Chondrocyte (in vitro differentiated cells): ENCODE measurements at places on chromosomes 3 and 15. TPM values are rescaled to one million over a fixed set of nuclear protein-coding genes. Genes with fewer than 3 reads are reported as not detected.
A peak's percentile ranks its signal among the peaks of the same experiment; 100 is the strongest.

The ATP10A gene
- total RNA-seq = 160 to 190 TPM (median 163 TPM) in 3 replicates

The CSTA gene
- total RNA-seq = not detected in 3 replicates

The KNG1 gene
- total RNA-seq = not detected in 3 replicates

The RYR3 gene
- 0.07 to 0.21 TPM (median 0.12 TPM) in 3 replicates for total RNA-seq

The ZDHHC23 gene
- 0.31 to 0.95 TPM (median 0.37 TPM) in 3 replicates for total RNA-seq

The GPR160 gene
- total RNA-seq = 0.37 to 0.60 TPM (median 0.49 TPM) in 3 replicates

The CDCP1 gene
- total RNA-seq = 0.15 to 0.48 TPM (median 0.18 TPM) in 3 replicates

- peak; percentile 71 for DNase-seq
Measured at GRCh38 chr3:175346573-175347356, 487.6 kb downstream of the NAALADL2 start.

DNA sequence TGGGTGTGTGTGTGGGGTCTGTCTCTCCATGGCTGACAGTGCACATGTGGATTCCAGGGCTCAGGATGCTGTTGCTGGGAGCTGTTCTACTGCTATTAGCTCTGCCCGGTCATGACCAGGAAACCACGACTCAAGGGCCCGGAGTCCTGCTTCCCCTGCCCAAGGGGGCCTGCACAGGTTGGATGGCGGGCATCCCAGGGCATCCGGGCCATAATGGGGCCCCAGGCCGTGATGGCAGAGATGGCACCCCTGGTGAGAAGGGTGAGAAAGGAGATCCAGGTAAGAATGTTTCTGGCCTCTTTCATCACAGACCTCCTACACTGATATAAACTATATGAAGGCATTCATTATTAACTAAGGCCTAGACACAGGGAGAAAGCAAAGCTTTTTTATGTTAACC, 10.5 kb downstream of the ADIPOQ start:
- DNase-seq = no peak

DNA sequence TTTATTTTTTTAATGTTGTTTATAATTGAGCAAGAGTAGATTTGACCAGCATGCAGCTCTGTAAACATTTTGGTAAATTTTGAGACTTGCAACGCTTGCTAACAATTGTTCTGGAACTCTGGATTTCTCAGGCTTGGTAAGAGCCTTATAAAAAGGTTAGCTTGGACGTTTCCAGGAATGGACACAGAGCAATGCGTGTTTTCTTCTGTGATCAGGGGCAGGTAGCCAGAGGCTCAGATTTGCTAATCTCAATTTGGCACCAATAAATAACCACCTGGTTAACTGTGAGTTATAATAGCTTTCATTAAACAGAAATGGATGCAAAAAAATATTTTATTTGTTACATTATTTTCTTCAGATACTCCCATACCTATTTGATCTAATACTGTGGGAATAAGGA, 39.8 kb downstream of the CADM2 start:
- no peak for DNase-seq

GRCh38 chr3:171712171-171712938, 97.9 kb downstream of the PLD1 start:
- DNase-seq = no peak

GRCh38 chr3:21722301-21722700, 28.7 kb downstream of the ZNF385D start:
- no peak for DNase-seq

GRCh38 chr15:59825901-59826300, 136.8 kb upstream of the BNIP2 start:
- DNase-seq = no peak

DNA sequence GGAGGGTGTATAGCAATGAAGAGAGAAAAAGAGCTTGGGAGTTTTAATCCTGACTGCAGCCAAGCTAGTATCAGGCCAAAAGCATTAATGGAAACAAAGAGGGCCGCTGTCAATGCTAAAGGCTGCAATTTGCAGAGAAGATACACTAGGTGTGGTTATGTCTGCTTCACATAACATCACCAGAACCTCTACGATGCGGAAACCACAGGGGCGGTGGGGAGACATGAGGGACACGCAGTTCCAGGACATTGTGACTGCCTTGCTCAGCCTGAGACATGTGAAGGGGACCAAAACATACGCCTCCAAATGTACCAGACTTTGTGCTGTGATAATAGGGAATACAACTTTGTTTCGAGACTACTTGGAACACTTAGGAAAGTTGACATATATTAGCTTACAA, 88.4 kb downstream of the APBA2 start:
- DNase-seq = no peak

- no peak for DNase-seq
Measured at GRCh38 chr15:87347806-87348515, 908.6 kb downstream of the NTRK3 start.

DNA sequence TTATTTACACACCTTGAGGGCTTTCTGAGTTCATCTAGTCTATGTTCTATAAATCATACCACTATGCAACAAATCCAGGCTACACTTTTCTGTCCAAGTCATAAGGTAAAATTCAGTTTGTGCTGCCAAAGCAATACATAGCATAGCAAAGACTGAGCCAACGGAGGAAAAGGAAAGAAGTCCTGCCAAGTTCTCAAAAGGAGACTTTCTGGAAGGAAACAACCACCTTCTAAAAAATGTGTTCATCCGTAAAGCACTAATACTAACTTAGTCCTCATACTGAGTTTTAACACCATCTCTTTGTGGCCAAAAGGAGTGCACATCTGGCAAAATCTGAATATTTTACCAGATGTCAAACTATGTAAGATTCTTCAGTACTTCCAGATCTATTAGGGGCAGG, 620.2 kb downstream of the RBMS3 start:
- no peak for DNase-seq

DNA sequence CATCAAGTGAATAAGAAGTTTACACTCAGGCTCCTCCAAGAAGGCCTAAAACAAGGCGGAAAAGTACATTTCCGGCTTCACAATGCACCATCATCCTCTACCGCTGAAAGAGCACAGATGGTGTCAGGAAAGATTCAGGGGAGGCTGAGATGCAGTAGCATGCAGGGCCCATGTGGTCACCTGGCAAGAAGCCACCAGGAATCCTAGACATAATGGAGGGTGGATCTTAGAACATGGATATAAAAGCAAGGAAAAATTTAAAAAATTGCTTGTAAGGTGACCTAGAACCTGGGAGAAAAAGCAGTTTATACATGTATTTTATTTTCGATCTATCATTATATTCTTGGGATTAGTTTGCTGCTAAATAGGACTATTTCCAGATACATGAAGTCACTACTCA, 21.9 kb upstream of the OTOL1 start:
- no peak for DNase-seq

GRCh38 chr3:71763426-71763825, 9.8 kb downstream of the GPR27 start:
- no peak for DNase-seq

DNA sequence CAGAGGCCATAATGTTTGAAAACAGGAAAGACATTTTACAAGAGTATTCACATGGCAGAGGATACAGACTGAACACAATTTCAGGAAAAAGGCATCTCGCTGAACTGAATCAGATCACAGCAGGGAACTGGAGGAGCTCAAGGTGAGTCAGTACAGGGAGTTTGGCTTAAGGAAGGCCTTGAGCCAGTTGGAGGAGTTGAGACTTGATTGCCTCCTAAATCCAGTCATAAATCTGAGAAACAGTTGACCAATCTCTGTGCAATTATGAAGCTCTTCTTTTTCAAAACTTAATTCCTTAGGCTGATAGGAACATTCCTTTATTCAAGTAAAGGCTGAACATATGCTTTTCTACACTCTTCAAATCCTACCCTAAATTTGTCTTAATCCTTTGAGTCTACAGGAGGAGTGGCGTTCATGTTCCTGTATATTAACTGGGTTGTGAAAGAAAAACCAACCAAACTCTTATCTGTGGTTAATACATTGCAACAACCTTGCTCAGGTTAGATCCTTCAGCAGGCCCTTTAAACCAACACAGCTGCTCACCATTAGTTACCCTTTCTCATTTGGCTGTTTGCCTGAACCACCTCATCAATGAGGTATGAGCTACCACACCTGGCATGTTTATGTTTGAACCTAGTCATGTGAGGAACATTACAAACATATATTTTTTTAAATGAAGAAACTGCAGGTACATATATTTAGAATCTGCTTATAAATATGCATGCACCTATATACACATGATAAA, 404.1 kb upstream of the ATP11B start:
- no peak for DNase-seq

DNA sequence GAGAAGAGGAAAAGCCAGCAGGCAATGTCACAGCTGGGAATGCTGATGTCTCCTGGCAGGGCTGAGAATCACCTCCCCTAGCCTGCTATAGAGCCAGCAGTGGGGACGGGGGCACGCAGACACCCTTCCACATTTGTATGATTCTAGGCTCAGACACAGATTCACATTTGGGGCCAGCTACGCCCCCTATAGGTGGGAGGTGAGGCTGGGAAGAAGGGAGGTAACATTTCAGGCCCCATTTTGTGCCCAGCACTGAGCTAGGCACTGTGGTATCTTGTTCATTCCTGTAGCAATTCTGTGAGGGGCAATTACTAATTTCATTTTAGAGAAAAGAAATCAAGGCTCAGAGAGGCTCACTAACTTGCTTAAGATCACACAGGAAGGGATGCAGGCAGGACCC, 15.9 kb upstream of the ACAD9 start:
- DNase-seq = peak; percentile 1

DNA sequence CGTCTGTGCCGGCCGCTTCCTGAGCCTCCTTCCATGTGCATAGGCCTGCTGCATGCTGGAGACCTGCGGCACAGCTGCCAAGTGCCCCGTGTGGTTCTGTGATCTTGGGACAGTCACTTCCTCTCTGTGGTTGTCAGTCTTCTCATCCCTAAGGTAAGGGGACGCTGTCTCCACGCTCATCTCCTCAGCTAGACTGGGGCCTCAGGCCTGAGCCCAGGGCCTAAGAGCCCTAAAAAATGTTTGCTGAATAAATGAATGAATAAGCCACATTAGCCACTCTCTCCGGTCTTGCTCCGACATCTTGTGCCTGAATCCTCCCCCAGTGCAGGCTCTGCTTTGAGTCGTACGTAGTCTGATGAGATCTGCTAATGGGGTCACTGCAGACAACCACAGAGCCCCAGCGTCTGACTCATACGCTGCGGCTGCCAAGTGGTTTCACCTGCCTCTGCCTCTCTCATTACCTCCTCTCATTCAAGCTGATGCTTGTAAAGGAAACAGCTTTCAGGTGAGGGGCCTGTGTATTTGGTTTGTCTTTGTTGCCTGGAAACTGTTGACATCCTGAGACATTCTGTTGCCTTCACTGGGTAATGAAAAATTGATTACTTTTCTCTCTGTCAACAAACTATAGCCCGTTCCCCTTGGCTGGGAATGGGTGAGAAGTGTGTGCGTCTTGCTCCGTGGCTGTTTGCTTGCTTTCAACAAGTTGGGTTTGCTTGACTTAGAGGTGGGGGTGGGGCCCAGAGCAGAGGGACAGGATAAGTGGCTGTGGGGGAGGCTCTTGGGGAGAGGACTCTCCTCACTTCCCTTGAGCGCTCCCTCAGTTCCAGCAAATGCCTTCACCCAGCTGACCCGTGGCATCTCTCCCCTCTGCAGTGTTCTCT, 15.9 kb downstream of the RPLP1 start:
- no peak for DNase-seq

GRCh38 chr15:97126553-97127233, 796.2 kb downstream of the NR2F2 start:
- DNase-seq = no peak

- no peak for DNase-seq
Measured at GRCh38 chr15:65130941-65131340, 2.7 kb downstream of the PDCD7 start.

DNA sequence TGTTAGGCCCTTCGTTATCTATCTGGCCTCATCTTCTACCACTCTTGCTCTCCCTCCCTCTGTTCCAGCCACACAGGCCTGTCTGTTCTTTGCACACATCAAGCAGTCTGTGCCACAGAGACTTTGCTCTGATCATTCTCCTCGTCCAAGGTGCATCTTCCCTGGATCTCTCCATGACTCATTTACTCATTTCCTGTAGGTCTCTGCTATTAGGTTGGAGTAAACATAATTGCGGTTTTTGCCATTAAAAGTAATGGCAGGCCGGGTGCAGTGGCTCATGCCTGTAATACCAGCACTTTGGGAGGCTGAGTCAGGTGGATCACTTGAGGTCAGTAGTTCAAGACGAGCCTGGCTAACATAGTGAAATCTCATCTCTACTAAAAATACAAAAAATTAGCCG, 9.5 kb upstream of the C3orf49 start:
- no peak for DNase-seq

- no peak for DNase-seq
Measured at GRCh38 chr3:14126887-14127505, 2.1 kb downstream of the TMEM43 start.

DNA sequence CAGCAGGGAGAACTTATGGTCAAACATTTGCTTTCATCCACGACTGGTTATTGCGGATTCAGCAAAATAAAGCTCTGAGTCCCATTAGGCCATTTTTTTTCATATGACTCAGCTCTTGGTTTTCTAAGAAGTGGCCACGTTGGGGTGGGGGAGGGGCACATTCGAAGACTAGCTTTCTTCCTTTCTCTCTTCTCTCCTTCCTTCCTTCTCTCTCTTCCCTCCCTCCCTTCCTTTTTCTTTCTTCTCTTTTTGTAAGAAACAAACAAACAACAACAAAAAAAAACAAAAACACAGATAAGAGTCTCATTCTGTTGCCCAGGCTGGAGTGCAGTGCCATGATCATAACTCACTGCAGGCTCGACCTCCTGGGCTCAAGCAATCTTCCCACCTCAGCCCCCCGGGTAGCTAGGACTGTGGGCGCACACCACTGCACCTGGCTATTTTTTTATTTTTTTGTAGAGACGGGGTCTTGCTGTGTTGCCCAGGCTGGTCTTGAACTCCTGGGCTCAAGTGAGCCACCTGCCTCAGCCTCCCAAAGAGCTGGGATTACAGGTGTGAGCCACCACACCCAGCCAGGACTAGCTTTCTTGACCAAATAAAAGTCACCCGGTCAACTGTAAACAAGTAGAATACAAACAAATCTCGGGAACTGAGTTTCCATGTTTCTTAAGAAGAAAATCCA, 41.6 kb downstream of the ABCC5 start:
- no peak for DNase-seq

- no peak for DNase-seq
Measured at GRCh38 chr15:73677146-73677607, 7.0 kb upstream of the CD276 start.

DNA sequence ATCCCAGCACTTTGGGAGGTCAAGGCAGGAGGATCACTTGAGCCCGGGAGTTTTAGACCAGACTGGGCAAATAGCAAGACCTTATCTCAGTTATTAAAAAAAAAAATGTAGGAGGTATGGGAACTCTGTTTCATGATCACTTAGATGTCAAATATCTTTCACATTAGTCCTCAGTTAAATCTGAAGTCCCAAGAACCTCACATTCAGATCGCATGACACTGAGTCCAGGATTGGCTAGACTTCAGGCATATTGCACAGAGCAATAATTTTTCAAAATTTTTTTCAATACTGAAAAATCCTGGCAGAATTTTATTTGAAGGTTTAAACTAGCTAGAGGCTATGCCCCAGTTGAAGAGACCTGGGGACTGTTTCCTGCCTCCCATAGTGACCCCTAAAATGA, 56.3 kb upstream of the ZNF148 start:
- no peak for DNase-seq

- no peak for DNase-seq
Measured at GRCh38 chr15:33026614-33027013, 167.9 kb downstream of the FMN1 start.

GRCh38 chr3:191314109-191314728, 15.0 kb upstream of the CCDC50 start:
- DNase-seq = no peak
